ENCODE measurements at places on chromosomes 2 and 18. TPM values are rescaled to one million over a fixed set of nuclear protein-coding genes. Genes with fewer than 3 reads are reported as not detected.

Gene CSRNP3
- total RNA-seq = not detected

Gene RNU2-63P
- total RNA-seq = not detected

Gene TMEM150A
- 6.2 TPM for total RNA-seq

- peak; percentile 75 for DNase-seq
Measured at GRCh38 chr2:205654878-205655605, 27.3 kb upstream of the NRP2 start.

GRCh38 chr2:158112992-158113391 lies 11.3 kb downstream of the UPP2 start:
- peak; percentile 21 for DNase-seq

- DNase-seq = peak; percentile 92
Measured at GRCh38 chr18:24397694-24398368, at the start of gene OSBPL1A. Gene OSBPL1A (minus strand): TSS chr18:24397824. CDS start chr18:24377533, 20,291 bp downstream.

GRCh38 chr2:9360701-9361100 lies 62.6 kb downstream of the ITGB1BP1 start:
- DNase-seq = no peak

DNA sequence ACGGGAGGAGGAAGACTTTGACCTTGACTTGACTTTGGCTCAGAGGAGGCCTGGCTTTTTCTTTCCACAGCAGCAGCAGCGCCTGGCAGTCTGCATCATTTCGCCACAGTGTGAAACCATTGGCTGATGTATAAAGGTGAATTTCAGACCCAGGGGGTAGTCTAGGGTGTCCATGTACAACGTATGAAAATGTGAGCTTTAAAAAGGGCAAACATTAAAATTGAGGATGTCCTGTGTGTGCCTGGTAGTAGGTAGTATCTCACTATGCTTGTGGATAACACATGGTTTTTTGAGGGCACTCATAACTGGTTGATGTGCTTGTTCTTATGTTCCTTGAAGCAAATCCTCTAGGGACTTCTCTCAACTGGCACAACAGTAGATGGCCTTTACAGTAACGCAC lies 86.1 kb downstream of the LPIN1 start:
- DNase-seq = no peak

DNA sequence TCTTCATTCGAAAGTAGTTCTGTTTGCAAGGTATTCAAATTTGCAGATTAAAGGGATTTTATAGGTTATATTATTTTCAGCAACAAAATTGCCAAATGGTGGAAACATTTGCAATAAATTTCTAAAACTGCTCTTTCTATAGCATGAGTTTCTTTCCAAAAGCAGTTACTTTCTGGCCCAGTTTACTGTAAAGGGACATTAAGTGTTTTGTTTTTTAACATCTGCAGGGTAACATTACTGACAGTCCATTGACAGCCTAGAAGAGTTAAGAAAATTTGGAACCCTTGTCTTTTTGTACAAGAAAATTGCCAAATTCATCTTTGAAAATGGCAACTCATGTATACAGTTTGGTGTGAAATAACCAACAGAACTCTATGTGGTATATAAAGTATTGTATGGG lies 375.1 kb downstream of the SETBP1 start:
- no peak for DNase-seq

DNA sequence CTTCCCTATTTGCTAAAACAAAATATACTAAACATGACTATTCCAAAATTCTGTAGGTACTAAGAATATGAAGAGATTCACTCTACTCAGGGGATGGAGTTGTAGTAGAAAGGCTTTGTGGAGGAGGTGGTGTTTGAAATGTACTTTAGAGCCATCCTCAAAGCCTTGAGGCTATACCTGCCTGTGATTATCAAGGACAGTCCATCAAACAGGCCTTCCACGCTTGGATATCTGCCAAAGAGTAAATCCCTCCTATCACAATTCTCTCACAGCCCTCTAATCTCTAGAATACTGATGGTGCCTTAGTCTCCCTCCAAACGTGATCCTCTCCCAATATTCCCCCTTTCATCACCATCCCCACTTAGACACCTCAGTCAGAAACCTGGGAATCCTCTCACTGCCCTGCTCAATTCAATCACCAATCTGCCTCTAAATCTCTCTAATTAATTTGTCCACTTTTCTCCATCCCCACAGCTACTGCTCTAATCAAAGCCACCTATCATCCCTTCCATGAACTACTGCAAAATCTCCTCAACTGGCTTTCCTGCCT lies 13.1 kb downstream of the SOS1 start:
- no peak for DNase-seq

- DNase-seq = peak; percentile 60
Measured at GRCh38 chr2:234913208-234913626, 38.6 kb upstream of the SH3BP4 start.

DNA sequence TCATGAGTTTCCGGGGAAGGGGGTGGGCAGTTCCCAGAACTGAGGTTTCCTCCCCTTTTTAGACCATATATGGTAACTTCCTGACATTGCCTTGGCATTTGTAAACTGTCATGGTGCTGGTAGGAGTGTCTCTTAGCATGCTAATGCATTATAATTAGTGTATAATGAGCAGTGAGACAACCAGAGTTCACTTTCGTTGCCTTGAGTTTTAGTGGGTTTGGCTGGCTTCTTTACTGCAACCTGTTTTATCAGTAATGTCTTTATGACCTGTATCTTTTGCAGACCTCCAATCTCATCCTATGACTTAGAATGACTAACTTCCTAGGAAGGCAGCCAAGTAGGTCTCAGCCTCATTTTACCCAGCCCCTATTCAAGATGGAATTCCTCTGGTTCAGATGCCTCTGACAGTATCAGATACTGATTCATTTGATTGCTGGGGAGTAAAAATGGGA lies 447.3 kb downstream of the XIRP2 start:
- DNase-seq = no peak

DNA sequence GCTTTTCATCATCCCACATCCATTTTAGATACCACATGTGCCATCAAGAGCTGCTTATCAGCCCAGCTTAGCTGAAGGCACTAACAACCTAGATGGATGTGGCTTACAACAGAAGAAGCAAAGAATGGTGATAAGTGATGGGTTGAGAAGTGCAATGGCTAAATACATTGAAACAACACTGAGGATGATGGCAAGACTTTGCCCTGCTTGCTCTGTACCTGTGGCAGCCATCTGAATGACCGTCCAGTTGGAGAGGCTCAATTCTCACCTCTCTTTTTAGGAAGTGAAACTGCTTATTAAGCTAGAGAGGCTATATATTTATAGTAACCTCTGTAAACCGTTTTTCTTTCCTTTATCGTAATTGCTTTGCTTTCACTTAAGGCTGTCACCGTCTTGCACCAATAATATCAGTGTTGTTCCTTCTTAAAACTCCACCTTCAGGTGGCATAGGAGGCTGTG lies 5.7 kb downstream of the GPATCH11 start:
- DNase-seq = no peak

All from RPMI7951 (cell line).